Kidney glomerular epithelial cell (primary cell): ENCODE measurements at places on chromosomes 12 and 14.

DNA sequence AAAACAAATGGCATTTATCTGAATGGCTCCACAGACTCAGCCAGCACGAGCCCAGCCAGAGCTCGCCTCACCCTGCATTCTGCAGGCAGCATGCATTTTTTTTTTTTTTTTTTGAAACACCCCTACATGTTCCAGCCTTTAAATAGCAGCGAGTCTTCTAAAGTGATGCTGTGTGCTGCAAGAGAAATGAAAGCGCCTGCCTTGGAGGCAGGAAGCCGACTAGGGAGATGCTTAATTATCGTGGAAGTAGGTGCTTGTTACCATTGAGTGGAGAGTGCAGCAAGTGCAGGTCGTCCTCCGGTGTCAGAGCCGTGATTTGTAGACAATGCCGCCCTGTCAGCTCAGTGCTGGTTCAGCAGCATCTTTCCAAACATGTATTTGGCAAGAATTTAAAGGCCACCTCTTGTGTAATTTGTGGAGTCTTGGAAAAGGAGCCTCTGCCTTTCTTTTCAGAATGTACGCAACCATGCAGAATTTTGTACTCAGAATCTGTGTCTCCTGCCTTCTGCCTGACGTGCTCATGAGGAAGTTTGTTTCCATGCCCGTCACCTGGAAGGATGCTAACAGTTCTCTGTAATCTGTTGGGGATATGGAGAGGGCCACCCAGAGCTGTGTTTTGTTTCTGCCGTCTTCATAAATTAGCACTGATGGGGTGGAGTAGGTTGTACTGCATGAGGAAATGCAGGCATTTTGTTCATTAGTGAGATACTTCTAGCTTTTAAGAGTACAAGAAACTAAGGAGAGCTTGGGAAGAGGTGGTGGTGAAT is 345.9 kb upstream of the RGS6 start:
- DNase-seq, result no peak

GRCh38 chr14:93937519-93937918 is 10.4 kb downstream of the FAM181A start:
- DNase-seq, result no peak

GRCh38 chr14:94144765-94145164 is 15.4 kb upstream of the IFI27L2 start:
- no peak for DNase-seq

DNA sequence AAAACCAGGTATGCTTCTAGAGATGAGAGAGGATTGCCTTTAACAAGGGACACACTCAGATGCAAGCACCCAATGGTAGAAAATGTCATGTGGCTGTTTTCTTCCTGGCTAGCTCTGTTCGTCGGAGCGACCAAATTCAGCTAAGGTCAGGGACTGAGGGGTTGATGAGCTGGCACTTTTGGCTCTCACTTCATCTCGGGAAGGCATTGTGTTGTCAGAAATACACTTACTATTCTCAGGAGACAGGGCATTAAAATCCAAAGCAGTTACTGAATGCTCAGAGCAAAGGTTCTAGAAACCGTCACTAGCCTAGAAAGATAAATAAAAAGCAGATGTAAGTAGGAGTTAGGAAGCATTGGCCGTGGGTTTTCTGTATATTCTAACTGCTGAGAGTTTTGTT is 275.7 kb upstream of the SSTR1 start:
- DNase-seq, result no peak

DNA sequence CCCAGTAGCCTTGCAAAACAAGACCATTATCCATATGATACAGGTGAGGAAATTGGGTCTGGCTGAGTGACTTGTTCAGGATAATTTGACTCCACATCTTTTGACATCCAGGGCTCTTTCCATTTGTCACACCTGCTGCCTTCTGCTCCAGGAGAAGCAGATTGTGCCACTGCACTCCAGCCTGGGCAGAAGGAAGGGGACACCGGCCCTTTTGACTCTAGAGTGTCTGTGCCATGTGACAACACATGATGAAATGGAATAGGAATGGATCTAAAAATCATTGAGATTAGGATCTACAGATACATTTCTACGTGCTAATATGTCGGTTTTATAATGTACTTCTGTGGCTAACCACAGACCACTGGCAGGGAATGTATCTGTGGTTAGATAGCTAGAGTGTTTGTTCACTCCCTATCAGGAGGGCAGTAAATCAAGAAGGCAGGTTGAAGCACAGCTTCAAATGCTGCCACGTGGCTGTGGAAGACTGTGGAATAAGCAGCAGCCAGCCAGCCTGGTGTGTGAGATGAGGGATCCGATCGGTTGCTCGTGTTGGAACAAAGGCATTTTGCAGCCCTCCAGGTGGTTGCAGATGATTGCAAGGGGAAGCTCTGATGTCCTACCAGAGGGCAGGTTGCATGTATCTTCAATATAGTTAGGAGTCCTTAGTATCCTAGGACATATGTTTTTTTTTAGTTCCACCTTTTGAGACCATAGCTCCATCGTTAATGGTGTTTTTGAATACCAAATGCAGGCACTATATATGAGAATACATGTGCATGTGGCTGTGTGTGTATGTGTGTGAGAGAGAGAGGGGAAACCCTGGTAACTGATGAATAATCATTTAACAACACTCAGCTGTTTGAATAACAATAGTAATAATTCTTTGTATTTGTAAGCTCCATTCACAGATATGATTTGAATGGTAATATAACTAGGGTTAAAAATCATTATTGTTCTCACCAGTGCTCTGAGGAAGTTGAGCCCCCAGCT is 28.6 kb downstream of the EML1 start:
- peak; percentile 84 for DNase-seq
